Endothelial cell (in vitro differentiated cells): ENCODE measurements at places on chromosomes 6 and 20.

DNA sequence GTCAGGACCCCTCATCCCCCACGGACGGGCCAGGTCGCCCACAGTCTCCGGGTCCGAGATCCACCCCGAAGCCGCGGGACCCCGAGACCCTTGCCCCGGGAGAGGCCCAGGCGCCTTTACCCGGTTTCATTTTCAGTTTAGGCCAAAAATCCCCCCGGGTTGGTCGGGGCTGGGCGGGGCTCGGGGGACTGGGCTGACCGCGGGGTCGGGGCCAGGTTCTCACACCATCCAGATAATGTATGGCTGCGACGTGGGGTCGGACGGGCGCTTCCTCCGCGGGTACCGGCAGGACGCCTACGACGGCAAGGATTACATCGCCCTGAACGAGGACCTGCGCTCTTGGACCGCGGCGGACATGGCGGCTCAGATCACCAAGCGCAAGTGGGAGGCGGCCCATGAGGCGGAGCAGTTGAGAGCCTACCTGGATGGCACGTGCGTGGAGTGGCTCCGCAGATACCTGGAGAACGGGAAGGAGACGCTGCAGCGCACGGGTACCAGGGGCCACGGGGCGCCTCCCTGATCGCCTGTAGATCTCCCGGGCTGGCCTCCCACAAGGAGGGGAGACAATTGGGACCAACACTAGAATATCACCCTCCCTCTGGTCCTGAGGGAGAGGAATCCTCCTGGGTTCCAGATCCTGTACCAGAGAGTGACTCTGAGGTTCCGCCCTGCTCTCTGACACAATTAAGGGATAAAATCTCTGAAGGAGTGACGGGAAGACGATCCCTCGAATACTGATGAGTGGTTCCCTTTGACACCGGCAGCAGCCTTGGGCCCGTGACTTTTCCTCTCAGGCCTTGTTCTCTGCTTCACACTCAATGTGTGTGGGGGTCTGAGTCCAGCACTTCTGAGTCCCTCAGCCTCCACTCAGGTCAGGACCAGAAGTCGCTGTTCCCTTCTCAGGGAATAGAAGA lies 978 bp downstream of the HLA-A start:
- DNase-seq = no peak

DNA sequence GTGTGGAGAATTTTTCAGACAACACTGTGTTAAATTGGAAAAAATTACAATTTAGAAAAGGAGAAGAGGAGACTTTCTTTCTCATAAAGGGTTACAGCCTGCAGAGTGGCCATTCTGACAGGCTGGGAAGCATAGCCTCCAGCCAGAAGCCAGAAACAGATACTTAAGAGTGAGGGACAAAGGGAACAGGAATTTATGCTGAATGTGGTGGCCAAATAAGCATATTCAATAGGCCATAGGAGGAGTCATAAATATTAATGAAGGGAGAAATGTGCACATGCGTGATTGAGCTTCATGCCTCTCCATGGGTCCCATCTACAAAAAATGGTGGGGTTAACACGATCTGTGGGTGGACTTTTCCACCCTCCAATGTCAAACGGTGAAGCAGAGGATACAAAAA lies 13.4 kb downstream of the TMEM200A start:
- no peak for DNase-seq

DNA sequence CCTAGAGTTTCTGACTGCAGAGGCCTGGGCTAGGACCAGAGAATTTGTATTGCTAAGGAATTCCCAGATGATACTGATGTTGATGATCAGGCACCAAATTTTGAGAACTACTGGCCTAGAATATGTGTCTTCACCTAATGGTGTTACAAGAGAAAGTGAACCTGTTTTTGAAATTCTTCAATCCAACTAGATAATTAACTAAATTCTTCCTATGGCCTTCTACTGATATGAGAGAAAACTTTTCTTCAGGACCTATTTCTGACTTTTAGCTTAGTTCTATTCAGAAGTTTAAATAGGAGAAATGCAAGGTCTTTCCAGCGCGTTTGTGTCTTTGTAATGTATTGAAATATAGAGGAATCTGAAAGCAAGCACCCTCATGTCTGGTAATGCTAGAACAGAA lies 7.3 kb downstream of the NKAIN2 start:
- no peak for DNase-seq

DNA sequence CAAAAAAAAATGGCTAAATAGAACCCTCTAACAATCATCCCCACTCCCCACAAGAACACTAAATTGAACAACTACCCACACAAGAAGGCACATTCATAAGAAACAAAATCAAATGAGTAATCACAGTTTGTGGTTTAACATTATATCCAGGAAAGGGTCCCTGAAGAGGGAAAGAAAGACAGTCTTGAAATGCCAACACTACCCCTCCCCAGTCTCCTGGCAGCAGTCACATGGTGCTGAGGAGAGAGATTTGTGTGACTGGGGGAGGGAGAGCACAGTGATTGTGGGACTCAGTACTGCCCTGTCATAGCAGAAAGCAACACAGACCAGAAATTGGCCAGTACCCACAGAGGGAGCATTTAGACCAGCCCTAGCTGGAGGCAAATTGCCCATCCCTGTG lies 443.7 kb upstream of the BTBD3 start:
- DNase-seq = no peak

- no peak for DNase-seq
Measured at GRCh38 chr6:34916348-34916967, 27.4 kb downstream of the ANKS1A start.

- no peak for DNase-seq
Measured at GRCh38 chr6:71224011-71224410, 64.6 kb upstream of the OGFRL1 start.

DNA sequence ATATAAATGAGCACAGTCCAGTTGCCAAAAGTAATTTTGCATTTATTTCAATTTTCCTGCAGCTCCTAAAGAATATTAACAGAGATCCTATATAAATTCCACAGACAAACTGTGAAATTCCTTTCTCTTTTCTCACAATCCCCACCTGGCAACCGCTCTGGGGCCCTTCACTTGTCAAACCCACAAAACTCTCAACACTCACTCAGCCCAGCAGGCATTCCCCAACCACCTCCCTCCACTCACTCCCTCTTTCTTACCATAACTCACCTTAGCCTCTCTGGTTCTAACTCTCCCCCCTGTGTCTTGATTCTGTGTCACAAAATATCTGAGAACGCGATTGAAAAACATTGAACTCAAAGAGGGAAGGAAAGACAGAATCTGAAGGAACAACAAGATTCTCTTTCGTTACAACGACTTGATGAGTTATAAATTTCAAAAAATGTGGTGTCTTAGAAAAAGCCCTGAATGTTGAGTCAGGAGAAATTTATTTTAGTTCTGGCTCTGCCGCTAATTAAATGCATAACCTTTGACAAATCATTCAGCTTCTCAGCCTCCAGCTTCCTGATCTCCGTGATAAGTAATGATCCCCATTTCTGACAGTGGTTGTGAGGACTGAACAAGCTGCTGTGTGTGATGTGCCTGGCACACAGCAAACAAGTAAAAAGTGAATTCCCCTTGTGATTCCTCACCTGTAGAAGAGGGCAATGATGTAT lies 87.9 kb downstream of the UNC5CL start:
- no peak for DNase-seq

DNA sequence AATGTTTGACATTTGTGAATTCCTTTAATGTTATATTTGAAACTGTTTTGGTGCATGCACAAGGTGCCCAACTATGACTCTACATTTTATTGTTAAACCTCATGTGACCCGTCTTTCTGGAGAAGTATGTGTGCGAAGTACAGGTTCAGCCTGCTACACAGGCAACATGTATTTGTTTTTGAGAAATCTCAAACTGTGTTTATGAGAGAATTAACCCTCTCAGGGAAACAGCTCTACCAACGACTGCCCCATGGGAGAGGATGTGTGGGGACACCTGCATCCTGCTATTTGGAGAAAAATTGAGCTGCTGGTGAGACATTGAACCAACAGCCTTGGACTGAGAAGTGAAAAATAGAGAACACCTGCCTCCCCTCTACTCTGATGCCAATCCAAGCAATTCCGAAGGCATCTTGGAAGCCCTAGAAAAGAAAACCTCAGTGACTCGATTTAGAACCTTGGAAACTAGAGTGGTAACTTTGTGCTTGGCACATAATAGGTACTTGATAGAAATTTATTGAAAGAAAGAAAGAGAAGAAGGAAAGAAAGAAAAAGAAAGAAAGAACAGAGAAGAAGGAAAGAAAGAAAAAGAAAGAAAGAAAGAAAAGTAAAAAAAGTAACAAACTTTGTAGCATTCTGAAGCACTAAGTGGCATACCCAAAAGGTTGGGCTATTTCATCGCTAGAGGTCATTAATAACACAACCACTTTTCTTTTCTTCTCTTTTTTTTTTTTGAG lies 2.9 kb upstream of the AKAP12 start:
- DNase-seq = no peak

DNA sequence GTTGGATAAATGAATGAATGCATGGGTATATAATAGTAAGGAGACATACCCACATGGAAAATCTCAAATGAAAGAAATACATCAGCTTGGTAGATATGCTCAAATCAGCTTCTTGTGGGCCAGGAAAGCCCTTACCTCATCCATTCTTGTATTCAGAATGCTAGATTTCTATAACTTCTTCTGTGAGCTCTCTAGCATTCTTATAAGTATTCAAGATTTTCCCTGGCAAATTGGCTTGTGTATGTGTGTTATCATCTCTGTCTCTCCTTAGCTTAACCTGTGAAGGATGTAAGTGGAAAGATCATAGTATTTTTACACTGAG lies 100.8 kb downstream of the OR2B2 start:
- no peak for DNase-seq

- no peak for DNase-seq
Measured at GRCh38 chr20:50426866-50427718, 83.1 kb upstream of the PTPN1 start.

DNA sequence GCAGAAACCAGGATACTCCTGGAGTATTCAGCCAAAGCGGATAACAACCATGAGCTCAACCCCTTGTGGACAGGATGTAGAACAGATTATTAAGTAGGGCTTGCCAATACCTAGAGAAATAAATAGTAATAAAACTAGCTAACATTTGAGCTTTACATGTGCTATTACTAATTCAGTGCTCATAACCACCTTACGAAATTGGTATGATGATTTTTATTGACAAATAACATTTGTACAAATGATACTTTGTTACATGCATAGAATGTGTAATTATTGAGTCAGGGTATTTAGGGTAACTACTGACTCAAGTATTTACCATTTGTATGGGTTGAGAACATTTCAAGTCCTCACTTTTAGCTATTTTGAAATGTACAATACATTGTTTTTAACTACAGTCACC lies 287.9 kb downstream of the CDC5L start:
- no peak for DNase-seq

DNA sequence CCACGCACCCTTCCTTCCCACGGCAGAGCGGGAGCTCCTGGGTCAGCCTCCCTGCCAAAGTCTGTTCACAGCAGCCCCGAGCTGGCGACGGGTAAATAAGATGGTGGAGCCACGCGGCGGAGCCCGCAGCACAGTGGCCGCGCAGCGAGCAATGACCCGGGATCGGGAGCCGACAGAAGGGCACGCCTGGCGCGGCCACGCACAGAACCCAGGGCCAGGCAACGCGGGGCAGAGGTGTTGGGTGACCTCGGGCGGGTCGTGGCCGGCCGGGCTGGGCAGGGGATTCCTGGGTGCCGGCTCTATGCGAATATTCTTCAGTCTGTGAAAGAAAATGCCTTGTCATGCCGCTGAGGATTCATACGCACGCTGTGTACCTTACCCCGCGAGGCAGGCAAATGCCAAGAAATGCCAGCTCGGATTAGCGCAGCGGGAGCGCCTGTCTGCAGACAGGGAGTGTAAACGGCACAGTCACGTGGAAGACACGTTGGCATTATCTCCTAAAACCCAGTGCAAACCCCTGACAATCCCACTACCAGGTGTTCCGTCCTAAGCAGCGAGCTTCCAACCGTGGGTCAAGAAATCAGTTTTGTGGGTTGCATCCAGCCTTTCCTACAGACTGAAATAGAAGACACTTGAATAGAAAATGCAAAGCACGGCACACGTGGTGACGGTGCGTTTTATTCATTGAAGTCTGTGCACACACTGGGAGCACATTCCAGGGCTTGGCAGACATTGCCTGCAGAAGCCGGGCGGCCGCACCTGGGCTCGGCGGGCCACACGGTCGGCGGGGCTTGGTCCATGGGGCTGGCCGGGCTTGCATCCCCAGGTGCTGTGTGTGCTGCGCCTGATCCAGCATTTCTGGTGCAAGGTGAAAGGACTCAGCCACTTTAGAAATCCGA lies 18.3 kb downstream of the CHRNA4 start:
- no peak for DNase-seq

- no peak for DNase-seq
Measured at GRCh38 chr6:16839631-16840179, 78.4 kb upstream of the ATXN1 start.
